GM12865 (cell line): ENCODE measurements at places on chromosomes 4 and X.

DNA sequence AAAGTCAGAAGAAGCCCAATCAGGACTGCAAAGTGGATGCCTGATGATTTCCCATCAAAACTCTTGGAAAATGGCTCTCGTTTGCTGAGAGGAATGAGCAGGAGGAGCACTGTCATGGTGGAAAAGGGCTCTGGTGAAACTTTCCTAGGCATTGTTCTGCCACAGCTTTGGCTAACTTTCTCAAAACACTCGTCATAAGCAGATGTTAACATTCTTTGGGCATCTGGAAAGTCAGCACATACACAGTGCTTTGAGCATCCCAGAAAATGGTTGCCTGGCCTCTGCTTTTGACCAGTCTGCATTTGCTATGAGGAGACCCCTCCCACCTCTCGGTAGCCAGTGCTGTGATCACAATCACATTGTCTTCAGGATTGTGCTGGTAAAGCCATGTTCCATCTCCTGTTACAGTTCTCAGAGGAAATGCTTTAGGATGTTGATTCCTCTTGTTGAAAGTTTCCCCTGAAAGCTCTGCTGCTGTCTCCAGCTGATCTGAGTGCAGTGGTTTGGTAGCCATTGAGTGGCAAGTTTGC is 25.2 kb upstream of the TBC1D14 start:
- no peak for DNase-seq

DNA sequence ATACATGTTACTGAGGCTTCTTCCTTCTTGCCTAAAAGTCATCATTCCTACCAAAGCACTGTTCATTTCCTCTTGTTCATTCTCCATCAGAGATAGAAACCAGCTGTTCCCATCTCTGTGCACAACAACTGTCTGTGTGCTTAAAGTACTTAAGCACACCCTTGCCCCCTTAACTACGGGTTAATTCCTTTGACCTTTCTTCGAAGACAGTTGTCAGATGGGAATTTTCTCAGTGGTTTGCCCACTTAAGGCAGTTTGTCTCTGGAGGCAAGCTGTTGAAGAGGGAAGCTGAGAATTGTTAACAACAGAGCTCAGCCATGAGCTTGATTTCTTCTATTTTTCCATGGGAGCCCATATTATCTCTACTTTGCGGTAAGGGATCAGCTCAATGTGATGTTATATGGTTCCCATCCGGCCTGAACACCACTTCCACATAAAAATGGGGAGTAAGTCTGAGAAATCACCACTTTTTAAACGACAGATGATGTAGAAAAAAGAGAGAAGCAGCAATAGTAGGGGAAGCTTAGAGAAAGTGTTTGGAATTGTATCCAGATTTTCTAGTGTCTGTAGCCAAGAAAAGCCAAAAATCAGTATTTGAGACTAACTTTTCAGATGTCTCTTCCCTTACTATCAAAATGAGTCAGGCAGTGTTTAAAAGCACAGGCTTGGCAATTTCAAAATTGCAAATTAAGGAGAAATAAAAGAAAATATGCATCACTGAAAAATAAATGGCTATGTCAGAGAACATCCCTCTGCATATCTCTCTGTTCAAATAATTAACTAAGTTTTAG is 194.4 kb downstream of the SLIT2 start:
- DNase-seq: no peak

GRCh38 chr4:27662426-27662825 is 801.8 kb downstream of the STIM2 start:
- no peak for DNase-seq

GRCh38 chr4:181166742-181167399 is 1076.3 kb upstream of the TENM3 start:
- no peak for DNase-seq

DNA sequence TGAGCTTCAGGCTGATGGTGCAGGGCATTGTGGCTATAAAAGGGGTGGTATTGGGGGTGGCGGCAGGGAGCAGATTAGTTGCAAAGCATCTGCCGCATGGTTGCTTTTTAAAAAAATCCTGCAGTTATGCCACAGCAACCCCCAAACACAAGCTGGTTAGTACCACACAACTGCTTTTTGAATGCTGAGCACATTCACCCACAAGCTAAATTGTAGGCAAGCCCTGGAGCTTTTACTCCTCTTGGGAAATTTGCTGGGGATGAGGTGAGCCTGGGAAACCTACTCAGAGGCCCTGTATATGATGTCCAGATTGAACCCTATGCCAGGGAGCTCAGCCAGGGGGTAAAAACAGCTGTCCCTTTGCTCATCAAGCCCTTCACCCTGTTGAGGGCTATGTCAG is 33.8 kb upstream of the TRIM2 start:
- DNase-seq: no peak
